ENCODE measurements at places on chromosomes 6 and 20.

- DNase-seq, result no peak
These were observed 168.8 kb downstream of the CDH26 start for GRCh38 chr20:60126975-60127374.

GRCh38 chr20:35277127-35277526 lies 795 bp downstream of the MMP24OS start:
- no peak for DNase-seq

- no peak for DNase-seq
These were observed 34.7 kb upstream of the SYNCRIP start for GRCh38 chr6:85677234-85677956.

GRCh38 chr6:166942393-166943168 lies 13.8 kb downstream of the RNASET2 start:
- peak; percentile 58 for DNase-seq

GRCh38 chr20:4089756-4090487 lies 74.6 kb upstream of the RNF24 start:
- DNase-seq, result no peak

DNA sequence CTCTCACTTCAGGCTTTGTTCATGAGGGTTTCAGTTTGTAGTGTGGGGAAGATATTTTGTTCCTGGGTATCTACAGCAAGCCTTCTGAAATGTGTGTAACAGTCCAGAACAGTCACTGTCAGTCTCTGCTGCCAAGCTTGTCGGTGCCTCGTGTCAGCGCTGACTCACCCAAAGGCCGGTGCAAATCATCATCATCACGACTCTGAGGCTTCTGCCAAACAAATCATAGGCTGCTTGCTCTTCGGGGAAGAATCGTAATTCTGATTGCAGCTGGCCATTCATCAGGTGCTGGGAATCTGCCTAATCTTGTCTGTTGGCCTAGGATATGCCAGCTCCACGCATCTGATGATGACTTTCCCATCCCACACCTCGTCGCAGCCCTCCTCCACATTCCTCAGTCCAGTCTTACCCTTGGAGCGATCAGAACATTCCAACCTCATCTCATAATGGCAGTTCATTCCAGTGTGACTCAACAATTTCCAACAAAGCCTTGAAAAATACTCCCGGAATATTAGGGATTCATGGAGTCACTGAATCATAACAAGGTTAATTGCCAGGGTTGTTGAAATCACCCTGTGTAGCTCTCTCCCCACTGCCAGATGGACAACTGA lies 40.9 kb downstream of the ALDH8A1 start:
- DNase-seq, result no peak

- no peak for DNase-seq
These were observed 97.7 kb upstream of the KCNQ5 start for GRCh38 chr6:72524011-72524645.

GRCh38 chr20:9281803-9282202 lies 212.9 kb downstream of the PLCB4 start:
- DNase-seq, result no peak

DNA sequence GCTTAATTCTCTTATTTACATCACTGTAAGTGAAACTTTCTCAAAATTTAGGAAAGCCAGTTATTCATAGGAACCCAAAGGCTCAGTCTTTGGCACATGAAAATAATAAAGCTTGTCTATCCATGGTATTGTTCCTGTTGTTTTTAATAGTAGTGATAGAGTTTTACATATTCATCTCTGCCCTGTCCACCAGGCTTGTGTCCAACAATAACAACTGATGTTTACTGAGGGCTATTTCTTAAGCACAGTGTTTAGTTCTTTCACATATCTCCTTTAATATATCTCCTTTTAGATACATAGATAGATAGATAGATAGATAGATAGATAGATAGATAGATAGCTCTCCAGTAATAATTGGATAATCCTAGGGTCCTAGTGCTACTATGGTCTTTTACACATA lies 34.2 kb downstream of the FOXQ1 start:
- no peak for DNase-seq

GRCh38 chr20:8647961-8648441 lies 420.9 kb upstream of the PLCB4 start:
- DNase-seq, result no peak

DNA sequence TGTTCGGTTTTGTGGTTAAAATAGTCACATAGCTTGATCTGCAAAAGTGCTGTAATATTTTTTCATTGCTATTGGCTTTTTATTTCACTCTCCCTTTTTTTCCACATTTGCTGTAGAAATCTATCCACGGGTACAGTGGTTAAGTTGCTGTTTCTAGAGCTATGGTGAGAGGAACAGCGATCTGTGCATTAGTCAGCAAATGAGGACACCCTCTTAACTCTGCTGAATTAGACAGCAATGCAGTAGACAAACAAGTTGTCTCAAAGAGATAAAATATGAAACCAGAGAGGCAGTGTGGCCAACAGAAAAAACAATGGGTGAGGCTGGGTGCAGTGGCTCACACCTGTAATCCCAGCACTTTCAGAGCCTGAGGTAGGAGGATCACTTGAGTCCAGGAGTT lies 17.6 kb upstream of the SYNJ2 start:
- DNase-seq, result no peak

DNA sequence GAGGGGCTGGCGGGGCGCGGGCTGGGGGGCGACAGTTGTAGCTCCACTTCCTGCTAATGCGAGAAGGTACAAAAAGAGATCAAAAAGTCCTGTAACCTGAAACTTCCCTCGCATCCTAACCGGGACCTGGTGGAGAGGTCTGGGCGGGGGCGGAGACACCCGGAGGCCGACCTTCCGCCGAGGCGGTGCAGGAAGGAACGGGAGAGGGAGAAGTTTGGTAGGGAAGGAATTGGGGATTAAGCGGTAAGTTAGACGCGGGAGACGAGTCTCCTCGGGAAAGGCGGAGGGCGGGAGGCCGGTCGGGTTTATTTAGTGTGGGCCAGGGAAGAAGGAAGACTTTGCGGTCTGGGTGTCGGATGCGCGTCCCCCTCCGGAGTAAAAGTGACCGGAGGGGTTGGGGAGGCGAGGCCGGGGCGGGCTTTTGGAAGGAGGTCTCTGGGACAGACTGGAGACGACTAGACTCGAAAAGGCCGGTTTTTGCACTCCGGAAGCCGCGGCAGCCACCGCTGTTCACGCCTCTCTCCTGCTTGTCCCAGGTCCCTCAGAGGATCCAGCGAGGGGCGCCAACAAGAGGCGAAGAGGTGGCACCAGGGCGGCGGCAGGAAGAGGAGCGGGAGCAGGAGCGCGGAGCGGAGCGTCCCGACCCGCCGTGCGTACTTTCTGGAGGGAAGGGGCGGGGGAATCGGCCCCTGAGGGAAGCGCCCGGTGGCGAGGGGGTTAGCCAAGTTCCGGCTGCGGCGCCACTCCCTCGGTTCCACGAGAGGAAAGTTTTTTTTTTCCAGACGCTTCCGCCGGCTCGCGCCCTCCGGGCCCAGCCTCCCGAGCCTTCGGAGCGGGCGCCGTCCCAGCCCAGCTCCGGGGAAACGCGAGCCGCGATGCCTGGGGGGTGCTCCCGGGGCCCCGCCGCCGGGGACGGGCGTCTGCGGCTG lies 734 bp downstream of the TPBG start:
- no peak for DNase-seq

DNA sequence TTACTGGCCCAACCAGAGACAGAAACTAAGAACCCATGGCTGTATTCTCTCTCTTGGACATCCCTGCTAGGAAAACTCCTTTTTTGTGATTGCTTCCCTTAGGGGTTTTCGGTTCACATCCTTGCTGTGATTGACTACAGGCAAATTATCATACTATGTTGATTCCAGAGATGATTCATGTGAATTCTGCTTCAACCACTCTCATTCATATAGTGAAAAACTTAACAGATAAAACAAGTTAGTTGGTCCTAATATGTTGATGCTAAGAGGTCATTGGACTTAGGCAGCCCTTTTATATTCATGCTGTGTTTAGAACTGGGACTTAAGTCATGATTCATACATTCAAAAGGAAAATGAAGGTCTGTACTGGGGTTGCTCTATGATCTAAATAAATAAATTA lies 76.9 kb upstream of the CCN2 start:
- DNase-seq, result no peak

GRCh38 chr20:61073376-61073775 lies 178.7 kb upstream of the CDH4 start:
- no peak for DNase-seq

DNA sequence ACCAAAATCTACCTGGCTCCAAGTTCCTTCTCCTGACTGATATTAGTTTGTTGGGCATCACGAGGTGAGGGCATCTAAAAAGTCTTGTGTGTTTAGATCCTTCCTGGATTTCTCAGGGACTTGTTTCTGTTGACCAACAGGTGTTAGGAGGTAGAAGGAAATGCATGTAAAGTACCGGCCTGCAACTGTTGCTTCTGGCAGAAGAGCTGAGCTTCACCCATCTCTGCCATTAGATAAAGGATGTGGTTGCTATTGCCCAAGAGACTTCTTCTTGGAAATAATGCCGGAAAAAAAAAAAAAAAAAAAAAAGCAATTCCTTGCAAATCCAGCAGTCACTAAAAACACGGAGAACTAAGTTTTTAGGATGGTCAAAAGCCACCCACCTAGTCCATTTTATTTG lies 303.1 kb downstream of the CDH26 start:
- no peak for DNase-seq

DNA sequence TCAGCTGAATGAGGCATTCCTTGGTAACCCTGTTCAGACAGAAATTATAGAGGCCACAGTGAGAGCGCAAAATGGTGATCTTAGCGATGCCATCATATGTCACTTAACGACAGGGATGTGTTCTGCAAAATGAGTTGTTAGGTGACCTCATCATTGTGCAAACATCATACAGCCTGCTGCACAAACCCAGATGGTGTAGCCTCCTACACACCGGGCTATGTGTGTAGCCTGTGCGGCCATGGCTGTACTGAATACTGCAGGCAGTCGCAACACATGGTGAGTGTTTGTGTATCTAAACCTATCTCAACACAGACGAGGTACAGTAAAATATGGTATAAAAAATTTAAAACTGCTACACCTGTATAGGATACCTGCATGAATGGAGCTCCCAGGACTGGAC lies 234.1 kb upstream of the PMEPA1 start:
- no peak for DNase-seq

DNA sequence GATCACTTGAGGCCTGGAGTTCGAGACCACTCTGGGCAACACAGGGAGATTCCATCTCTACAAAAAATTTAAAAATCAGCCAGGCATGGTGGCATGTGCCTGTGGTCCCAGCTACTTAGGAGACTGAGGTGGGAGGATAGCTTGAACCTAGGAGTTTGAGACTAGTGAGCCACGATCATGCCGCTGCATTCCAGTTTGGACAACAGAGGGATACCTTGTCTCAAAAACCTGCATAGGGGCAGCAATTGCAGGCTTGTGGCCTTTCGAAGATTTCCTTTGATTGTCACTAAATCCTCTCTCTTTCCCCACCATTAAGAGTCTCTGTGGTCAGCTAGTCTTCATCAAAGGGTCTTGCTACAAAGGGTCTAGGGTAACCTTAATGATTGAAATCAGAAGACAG lies 60.3 kb downstream of the UTRN start:
- no peak for DNase-seq

GRCh38 chr6:113903666-113904330 lies 46.7 kb downstream of the MARCKS start:
- DNase-seq, result no peak

DNA sequence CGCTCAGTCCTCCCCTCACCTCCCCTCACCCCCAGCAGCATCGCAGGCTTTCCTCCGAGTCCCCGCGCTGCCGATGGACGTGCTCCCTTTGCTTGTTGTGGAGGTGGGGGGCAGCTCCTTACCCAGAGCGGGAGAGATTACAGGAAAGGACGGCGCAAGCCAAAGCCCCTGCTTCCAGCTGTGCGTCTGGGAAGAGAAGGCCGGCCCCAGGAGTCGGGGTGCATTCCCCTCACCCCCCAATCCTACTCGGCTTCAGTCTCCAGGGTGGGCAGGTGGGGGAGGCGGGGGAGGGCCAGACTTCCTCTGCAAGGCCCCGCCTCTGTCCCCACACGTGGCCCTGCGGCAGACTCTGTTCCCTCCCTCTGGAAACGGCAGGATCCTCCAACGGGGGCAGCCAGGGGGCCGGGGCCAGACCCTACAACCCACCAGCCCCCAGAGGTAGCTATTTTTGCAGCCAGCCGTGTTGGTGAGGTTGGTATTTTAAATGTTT lies 43.6 kb downstream of the NTSR1 start:
- no peak for DNase-seq
